ENCODE measurements at places on chromosomes 5 and 9.

DNA sequence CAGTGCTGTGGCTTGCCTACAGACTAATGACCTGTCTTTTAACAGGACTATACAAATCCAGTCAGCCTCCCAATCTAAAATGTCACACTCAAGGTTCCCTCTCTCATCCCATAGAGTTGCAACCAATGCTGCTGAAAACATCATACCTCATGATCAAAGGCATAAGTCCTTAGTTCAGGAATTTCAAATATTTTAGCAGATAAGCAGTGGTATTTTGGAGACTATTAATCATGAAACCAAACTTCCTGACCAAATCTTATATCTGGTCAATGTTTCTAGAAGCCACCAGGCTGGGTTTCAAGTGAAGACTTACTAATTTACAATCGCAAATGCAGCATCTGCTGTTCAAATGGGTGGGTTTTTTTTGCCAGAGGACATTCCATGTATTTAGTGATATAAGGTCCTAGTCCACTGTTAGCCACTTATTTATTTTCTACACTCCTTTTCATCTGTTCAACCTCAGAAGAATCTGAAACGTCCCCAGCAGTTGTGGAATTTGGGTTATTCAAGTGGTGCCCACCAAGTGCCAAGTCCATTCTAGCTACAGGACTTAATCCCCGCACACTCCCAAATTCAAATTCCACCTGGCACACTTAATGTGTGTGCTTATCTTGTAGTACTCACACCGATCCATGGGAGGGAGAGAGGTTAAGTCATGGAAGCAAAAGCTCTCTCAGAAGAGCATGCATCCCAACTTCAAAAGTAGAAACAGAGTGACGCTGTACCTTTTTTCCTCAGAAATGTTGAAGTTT, 5.8 kb downstream of the TAS2R1 start:
- no peak for DNase-seq

GRCh38 chr9:129736334-129736733, 16.5 kb downstream of the PTGES start:
- DNase-seq = no peak

GRCh38 chr9:121207371-121207940, 5.8 kb upstream of the RAB14 start:
- DNase-seq = no peak

- no peak for DNase-seq
Measured at GRCh38 chr5:1041225-1042143, 32.9 kb downstream of the NKD2 start.

DNA sequence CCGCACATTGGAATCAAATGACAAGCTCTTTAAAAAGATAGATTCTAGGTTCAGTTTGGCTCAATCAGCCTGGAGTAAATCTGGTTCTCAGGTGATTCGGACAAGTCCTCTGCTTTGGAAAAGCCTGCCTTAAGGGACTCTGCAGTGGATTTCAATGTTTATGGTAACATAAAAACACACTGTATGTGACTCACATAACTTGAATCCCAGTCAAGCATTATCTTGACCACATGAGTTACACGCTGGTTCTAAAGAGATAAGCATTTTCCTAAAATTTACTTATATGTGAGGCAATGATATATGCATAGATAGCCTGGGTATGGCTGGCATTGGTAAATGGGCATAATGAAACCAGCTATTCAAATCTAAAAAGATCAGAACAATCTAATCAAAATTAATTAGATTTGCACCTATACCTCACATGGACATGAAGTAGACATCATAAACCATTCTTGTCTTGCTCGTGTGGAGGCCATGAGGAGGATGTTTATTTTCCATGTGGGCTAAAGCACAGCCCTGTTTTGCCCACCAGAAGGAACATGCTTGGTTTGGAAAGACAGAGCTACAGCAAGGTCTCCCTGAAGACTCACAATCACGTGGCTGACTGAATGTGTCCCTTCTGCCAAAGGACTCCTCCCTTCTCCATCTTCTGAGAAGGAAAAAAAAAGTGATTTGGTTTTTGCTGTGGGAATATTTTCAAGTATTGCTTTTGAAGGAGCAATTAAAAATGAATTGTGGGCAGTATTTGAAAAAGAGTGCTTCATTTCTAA, 351.7 kb downstream of the DIRAS2 start:
- no peak for DNase-seq

Measured in NCI-H2081 treated with DMSO at 0.1 percent for 48 hours (cell line).